Fibroblast of skin of abdomen (primary cell): ENCODE measurements at places on chromosomes 2 and 18.

DNA sequence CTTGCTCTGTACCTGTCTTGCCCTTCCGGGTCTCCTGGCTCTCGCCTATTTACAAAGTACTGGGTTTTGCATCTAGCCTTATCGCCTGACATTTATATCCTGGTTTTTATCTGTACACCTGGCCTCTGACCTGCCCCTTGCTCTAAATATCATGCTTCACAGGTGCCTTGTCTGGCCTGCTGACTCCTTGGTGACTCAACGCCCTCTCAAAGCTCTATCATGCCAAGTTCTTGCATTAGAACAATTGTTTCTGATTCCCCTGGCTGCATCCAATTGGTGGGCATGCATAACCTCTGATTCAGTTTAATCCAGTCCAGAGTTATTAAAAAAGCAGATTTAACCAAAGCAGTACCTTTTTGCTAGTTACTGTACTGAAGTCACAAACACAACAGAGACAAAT lies 113.9 kb upstream of the CCDC68 start:
- no peak for DNase-seq

GRCh38 chr2:68845043-68845442 lies 26.2 kb downstream of the BMP10 start:
- no peak for DNase-seq

DNA sequence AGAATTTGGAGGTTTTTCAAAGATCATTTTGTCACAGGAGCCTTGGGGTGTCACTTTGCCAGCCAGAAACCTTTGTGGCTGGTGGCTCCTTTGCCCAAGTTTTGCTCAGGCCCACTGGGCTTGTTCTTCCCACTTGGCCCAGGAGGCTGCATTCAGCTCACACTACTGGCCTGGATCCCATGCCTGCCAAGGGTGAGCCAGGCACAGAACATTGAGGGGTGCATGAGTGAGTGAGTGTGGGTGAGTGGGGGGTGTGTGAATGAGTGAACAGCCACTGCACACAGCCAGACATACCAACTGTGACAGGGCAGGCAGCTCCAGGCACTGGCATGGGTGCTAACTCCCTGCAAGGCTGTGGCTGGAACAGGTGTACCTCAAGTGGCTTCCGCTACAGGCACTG lies 39.6 kb downstream of the FAM171B start:
- DNase-seq: no peak

- no peak for DNase-seq
These were observed 166.2 kb upstream of the DTNA start for GRCh38 chr18:34543945-34544344.

DNA sequence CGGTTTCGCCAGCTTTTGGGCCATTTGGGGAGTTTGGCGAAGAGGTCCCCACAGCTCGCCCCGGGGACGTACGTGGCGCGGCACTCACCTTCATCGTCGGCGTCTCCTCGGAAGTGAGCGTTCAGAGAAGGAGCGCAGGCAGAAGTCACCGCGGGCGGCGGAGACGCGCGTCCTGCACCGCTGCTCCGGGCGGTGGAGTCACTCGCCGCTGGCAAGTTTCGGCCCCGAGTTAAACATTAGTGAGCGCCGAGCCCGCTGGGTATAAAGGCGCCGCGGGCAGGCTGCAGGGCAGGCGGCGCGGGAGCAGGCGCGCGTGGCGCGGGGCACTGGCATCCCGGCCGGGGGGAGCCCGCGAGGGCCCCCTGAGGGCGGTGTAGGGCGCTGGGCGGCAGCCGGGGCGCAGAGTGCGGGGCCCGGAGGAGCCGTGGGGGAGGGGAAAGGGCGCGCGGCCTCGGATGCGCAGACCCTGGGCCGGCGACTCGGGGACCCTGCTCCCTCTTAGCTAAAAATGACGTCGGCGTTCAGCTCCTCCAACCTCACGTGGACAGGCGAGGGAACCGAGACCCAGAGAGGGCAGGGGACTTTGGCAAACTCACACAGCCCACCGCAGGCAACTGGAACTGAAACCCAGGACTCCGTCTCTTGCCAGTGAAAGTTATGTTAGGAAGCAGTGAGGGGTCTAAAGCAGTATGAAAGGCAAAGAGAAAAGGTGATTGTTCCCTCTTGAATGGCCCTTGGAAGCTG lies at the start of gene DPP4:
Gene DPP4, minus strand, starts transcription at position 328 of the 744 bp plus-strand sequence. Its CDS starts 234 bp downstream, at position 94.
- no peak for DNase-seq
